Cerebellar nuclear complex (tissue), 1 donor: ENCODE measurements at places on chromosomes 16 and 17.

DNA sequence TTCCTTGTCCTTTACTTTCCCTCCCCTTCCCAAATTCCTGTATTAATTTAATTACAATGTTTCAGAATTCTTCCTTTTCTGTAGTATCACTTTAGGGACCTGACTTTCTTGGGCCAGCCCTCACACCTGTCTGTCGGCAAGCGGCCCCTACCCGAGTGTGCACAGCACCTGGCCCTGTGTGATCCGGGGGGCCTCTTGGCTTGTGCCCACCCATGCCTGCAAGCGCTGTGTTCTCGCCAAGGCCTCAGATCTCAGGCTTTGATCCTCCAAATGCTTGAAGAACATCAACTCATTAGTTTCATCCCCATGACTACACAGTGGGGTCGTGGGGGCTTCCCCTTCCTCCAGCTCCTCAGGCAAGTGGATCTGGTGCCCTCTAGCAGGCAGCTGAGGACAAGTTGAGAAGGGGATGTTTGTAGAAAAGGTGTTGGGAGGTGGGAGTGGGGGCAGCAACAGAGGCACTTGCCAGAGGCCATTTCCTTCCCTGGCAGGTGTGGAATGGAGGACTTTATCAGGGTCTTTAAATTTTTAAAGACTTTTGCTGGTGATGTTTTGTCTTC, 15.7 kb upstream of the CDH3 start:
- no peak for DNase-seq

DNA sequence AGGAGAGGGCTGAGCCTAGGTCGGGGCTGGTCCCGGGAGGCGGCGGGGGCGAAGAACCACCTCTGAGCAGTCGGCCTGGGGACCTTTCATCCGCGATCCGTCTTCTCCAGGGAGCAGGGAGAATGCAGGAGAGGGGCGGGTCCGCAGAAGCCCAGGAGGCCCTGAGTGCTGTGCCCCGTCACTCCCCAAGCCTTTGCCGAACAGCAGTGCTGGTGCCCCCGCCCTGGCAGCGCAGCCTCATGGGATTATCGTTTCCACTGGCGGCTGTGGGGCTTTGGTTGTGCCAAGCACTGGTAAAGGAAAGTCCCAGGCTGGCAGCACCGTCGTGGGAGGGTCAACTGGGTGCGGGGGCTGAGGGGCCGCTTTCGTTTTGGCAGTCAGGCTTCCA, 631 bp downstream of the TBL3 start:
- no peak for DNase-seq

- no peak for DNase-seq
These were observed 289.0 kb upstream of the XYLT1 start for GRCh38 chr16:17759451-17760390.

DNA sequence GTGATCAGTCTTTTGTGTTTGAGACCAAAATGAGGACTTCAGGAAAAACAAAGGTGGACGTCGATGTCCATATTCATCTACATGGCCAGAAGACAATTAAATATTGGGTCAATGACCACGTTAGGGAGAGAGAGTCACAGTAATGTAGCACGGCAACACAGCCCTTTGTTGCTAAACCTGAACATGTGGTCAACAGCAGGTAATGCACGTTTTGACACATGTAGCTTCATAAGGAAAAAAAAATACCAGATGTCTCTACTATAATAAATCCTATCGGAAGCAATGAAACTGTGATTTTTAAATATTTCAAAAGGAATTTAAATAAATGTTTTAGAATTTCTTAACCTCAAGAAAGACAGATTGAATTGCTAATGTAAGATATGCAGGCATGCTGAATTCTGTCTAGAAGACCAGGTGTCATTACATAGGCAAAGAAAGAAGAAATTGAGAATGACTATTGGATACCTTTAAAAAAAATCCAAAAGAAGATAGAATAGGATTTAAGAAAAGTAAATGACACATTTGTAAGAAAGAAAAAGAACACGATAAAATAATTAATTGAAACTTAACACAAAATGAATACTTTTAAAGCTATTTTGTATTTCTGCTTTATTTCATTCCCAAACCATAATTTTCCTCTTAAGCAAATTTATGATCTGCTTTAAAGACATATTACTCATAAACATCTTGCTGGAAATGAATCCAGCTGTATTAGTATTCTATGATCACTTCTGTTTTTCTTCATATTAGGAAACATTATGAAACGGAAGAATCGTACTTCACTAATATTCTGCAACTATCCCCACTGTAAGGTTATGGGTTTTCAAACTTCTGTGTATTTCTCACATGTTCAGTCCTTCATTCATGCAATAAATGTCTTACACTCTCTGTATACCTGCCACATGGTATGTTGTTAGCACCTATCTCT, 30.1 kb downstream of the ABCA8 start:
- no peak for DNase-seq

DNA sequence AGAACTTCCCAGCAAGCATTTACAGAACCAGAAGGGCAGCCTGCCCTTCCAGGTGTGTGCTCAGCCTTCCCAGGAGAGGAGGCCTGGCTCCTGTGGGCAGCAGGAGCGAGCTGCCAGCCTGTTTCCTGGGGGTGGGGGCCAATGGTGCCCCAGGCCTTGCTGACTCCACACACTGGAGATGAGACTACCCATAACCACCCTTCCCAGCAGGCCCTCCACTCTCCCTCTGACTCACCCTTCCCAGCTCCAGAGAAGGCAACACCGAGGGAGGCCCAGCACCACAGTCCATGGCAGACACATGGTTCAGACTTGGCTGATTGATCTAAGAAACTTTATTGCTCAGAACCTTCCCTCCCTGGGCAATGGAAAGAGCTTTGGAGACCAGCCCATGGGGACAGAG, 1.8 kb upstream of the PRSS53 start:
- no peak for DNase-seq

DNA sequence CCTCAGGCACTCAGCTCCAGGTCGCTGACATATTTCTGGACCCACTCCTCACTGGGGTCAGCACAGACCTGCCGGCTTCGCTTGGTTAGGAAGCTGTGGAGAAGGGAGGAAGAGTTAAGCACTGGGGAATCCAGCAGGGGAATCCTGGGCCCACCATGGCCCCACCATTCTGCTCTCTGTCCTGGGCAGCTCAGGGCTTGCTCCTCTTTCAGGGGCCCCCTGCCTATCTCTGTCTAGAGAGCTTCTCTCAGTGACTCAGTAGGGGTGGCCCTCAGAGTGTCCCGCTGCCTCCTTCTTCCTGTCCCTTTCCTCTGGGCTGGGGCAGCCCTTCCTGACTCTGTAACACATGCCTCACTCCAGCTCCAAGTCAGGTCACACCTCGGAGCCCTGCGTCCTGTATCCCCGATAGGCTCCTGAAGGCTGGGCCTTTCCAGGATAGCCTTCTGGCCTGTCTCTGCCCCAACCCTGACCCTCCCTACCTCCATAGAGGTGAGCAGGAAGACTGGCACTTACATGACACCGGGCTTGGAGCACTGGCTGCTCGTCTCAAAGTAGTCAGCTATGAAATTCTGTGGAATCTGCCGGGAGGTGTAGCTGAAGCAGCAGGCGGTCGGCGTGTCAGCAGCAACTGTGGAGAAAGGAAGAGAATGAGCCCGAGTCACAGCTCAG, 1.1 kb downstream of the CCL3 start:
- no peak for DNase-seq

GRCh38 chr16:16063683-16064082, 114.3 kb downstream of the ABCC1 start:
- no peak for DNase-seq

GRCh38 chr16:65122724-65123395, 997 bp upstream of the CDH11 start:
- DNase-seq = no peak

DNA sequence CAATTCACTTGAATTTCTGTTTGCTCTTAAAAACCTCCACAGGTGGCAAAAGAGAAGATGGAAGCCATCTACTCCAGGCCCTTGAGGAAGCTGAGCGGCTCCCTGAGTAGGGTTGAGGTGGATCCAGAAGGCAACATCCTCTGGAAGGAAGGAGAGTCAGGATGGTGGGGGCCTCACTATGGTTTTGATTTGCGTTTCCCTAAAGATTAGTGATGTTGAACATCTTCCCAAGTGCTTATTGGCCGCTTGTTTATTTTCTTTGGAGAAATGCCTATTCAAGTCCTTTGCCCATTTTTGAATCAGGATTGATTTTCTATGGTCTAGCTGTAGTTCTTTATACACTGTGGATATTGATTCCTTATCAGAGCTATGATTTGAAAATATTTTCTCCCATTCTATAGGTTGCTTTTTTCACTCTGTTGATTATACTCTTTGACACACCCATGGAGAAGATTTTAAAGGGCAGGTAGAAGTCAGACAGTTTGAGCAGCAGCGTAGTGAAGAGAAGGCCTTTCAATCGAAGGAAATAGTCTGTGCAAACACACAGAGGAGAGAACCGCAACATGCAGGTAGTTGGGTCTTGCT, 58.6 kb downstream of the WSB1 start:
- no peak for DNase-seq

- DNase-seq = no peak
These were observed 66.8 kb upstream of the GAS7 start for GRCh38 chr17:10265100-10265810.

DNA sequence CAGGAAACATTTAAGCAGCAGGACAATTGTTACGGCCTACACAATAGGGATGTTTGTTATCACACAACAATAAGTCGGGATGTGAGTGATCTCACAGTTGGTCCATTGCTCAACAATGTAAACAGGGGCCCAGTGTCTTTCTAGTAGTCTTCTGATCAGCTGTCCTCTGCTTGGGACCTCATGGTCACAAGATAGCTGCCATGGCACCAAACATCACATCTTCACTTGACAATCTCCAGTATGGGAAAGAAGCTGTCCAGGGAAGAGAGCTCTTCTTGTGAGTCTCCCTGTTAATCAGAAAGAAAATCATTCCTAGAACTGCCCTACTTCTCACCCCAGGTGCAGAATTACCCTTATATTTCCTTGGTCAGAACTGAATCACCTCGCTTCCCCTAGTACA, 6.3 kb upstream of the GPRC5B start:
- DNase-seq = no peak

- no peak for DNase-seq
These were observed 52.2 kb downstream of the TRARG1 start for GRCh38 chr17:1331708-1332107.

DNA sequence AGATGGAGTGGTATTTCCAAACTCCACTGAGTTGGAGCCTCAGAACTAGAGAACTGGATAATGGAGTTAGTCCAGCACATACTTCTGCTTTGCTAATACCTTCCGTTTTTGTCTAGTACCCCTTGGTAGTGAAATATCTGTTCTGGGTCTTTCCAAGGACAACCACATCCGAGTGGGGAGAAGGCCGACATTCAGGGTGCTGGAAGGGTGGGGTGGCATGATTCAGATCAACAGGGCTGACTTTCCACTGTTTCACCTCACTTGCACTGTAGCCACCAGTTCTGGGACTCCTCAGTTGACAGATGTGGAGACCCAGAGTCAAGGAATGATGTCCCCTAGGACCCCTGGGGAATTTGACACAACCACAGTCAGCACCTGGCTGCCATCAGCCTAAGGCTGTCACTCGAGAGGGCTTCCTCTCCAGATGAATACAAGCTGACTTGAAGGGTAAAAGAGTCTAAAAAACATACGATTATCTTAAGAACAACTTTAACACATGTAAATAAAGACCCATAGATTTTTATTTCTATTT, 84.8 kb upstream of the HNF1B start:
- DNase-seq = no peak

DNA sequence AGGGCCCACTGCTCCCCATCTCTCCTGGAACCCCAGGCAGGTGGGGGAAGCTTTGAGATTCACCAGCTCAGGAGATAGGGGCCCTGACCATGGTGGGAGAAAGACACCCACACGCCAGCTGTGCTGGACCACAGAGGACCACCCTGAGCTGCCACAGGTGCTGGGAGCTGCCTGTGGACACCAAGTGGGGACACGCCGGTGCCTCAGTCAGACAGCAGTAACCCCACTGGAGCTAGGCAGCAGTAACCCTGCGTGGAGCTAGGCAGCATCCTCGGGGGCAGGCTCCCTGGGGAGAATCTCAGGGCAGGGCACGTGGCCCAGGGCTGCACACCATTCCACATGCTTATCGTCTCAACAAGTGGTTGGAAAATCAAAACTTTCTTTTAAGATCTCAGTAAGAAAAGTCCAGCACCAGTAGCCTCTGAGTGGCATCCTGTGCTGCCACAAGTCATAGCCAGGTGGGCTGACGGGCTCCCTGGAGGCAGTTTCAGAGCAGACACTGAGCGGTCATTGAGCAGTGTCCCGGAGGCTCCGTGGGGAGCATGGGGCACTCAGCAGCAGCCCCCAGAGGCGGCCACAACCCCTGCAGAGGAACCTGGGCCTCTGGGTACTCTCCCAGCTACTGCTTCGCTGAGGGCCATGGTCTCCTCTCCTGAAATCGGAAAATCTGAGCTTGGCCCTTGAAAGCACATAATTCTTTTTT, 8.0 kb upstream of the HEXD start:
- no peak for DNase-seq

GRCh38 chr17:45139533-45139920, 4.0 kb downstream of the ACBD4 start:
- DNase-seq = no peak

GRCh38 chr16:25608002-25608401, 83.8 kb upstream of the HS3ST4 start:
- DNase-seq = no peak

DNA sequence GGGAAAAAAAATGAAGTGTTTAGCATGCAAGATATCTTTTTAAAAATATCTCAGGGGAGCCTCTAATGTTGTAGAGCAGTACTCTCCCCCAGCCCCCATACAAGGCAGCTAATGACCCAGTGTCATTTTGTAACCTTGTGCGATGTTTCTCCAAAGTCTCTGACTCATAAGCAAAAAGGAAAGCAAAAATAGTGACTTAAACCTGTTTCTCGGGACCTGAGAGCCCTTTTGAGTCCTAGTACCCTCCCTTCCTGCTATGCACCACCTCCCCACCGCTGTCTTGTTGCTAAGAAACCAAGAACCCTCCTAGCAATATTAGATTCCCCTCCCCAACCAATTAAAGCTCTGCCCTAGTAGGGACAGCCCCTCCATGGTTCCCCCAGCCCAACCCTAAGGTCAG, 2.8 kb downstream of the MYCBPAP start:
- no peak for DNase-seq

DNA sequence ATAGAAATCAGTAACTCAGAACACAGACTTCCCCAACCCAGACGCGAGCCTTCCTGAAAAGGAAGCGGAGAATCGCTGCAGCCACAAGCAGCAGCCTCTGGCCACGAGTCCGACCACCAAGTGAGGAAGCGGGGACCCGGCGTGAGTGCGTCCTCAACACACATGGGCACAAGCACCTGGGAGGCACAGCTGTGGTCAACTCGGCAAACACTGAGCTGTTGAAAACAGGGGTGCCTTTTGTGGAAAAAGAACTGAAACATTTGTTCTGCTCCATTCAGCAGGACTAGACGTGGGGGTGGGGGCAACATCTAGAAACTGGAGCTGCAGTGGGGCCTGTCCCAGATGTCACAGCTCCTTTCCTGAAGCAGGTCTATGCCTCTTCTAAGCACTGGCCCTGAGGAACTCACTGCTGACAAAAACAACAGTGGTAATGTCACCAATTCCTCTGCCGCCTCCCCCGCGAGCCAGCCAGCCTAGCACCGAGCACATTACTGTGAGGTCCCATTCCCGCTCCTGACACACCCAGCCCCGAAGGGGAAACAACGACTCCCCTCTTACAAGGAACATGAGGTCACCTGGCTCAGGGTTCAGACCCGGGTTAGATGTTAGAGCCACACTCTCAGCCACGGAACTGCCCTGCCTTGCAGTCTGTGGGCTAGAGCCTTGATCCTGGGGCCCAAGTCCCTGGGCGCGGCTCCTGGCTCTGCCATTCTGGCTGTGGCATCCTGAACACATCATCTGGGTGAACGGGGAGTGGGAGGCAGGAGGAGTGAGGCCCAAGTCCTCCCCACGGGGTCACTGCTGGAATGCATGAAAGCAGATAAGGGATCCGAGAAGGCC, 29.0 kb downstream of the KDM8 start:
- no peak for DNase-seq

- no peak for DNase-seq
These were observed 180.9 kb downstream of the ZNF423 start for GRCh38 chr16:49674990-49675389.
